ENCODE measurements at places on chromosomes 7 and 10.
A peak's percentile ranks its signal among the peaks of the same experiment; 100 is the strongest.

- no peak for DNase-seq
Observed at GRCh38 chr10:60299961-60300883, 89.5 kb downstream of the ANK3 start.

GRCh38 chr7:45708046-45708950 lies 134.1 kb downstream of the ADCY1 start:
- DNase-seq, result no peak

- DNase-seq, result no peak
Observed at GRCh38 chr10:124287791-124288190, 130.9 kb downstream of the OAT start.

DNA sequence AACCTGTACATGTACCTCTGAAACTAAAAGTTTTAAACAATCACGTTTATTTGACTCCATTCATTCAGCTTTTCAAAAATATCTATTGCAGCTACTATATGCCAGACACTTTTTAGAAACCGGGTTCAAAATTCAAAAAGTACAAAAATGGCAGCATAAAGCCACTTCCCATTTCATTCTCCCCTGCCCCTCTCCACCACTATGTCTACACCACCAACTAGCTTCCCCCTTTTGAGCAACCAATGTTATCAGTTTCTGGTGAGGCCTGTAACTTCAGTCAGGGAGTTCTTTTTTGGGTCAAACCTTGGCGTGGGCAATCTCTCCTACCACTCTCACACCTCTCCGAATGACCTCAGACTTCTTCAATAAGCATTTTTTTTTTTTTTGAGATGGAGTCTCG lies 11.5 kb upstream of the HHEX start:
- no peak for DNase-seq

DNA sequence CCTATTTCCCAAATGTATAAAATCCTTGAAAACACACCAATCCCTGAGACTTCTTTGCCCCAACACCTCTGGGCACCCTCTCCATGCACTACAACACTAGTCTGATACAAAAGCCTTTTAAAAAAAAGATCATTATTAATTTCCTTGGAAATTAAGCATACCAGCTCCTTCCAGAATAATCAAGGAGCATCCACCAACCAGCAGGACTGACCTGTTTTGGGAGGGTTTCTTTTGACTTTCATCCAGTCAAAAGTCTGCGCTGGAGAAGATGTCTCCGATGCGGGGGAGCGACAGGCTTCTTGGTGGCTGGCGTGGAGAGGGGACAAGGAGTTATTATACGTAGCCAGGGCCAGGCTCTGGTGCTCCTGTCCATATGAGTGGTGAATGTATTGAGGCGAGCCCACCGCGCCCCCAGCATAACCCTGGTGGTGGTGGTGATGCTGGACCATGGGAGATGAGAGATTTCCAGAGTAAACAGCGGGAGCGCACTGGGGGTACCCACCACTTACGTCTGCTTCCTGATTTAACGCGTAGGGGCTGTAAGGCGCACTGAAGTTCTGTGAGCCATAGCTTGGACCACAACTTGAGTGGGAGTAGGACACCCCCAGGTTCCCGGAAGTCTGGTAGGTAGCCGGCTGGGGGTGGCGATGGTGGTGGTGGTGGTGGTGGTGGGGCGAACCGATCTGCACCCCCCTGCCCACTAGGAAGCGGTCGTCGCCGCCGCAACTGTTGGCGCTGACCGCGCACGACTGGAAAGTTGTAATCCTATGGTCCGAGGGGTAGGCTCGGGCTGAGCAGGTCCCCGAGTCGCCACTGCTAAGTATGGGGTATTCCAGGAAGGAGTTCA lies 527 bp downstream of the HOXA1 start:
- DNase-seq, result peak; percentile 20

GRCh38 chr10:27628621-27629020 lies 117.0 kb downstream of the MKX start:
- DNase-seq, result no peak

DNA sequence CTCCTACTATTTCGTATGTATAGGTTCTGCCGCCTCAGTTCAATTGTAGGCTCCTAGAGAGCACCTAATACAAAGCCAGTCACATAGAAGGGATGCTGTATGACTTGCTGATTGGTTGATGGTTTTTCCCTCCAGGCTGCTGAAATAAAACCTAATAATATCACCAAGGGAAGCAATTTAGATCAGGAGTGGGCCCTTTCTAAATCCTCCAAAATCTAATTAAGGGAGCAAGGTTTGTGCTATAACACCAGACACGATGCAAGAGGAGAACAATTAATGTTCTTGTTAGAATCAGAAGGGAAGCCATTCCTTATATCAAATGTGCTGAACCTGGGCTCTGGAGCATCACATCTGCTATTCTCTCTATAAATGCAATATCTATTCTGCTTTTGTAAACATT lies 42.0 kb upstream of the SLC13A1 start:
- no peak for DNase-seq

DNA sequence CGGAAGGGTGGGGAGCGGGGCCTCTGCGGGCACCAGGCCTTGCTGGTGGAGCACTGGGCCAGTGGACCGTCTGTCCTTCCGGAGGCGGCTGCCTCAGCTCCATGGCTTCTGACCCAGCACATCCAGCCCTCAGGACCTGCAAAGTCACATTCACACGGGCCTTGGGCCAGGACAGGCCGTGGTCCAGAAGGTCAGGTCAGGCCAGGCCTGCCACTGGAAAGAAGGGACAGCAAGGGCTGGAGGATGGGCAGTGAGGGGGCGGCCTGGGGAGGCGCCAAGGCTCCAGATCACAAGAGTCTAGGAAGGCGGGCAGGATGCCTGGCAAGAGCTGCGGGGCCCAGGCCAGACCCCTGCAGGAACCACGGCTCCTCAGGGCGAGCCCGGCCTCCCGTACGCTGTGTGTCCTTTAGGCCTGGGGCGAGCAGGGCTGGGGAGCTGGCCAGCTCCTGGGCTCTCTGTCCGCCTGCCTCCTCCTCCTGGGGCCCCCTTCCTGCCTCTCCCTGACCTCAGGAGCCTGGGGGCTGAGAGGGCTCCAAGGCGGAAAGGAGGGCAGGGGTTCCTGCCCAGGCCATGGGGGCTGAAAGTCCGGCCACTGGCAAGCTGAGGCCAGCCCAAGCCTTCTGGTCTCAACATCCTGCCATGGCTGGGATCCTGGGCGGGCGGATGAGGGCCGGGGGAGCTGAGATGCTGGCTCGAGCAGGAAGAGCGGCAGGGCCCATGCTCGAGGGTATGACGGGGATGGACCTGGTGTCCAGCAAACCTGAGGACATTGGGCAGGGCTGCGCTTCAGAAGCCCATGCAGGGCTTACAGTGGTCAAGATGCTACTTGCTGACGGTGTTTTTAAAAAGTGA lies 225.8 kb downstream of the ELFN1 start:
- DNase-seq, result no peak

- DNase-seq, result no peak
Observed at GRCh38 chr10:129101232-129101980, 365.6 kb upstream of the MGMT start.

GRCh38 chr10:88865281-88865876 lies 13.7 kb upstream of the ANKRD22 start:
- DNase-seq, result peak; percentile 4

DNA sequence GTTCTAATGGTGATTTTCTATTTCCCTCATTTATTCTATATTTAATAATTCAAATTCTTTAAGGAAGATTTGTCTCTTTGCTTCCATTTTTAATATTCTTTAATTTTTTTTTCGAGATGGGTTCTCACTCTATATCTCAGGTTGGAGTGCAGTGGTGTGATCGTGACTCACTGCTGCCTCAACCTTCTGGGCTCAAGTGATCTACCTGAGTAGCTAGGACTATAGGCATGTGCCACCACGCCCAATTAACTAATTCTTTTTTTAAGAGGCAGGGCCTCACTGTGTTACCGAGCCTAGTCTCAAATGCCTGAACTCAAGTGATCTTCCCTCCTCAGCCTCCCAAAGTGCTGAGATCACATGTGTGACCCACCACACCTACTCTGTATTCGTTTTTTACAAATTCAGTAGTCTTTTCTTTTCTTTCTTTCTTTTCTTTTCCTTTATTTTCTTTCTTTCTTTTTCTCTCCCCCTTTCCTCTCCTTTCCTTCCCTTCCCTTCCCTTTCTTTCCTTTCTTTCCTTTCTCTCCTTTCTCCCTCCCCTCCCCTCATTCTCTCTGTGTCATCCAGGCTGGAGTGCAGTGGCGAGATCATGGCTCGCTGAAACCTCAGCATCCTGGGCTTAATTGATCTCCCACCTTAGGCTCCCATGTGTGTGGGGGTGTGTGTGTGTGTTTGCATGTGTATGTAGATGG lies 323.1 kb downstream of the ADK start:
- DNase-seq, result no peak

GRCh38 chr10:131895116-131895515 lies 5.7 kb upstream of the PPP2R2D start:
- no peak for DNase-seq

DNA sequence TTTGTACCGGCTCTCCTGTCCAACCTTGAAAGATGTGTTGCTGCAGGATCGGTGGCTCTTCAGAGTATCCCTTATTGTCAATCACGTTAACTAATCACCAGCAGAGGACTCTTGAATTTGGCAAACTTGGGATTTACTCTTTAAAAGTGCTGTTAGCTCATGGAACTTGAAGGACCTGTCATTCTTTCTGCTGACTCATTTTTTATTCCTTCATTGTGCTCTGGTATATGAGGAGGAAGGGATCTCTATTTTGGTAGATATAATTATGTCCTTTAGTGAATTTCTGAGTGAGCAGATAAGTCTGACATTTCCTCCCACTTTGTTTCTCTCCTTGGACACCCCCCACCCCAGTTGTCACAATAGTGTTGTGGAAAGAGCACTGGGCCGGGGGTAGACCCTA lies 175.1 kb upstream of the HDAC9 start:
- no peak for DNase-seq

- DNase-seq, result no peak
Observed at GRCh38 chr10:21292763-21293517, 232.5 kb downstream of the SKIDA1 start.

DNA sequence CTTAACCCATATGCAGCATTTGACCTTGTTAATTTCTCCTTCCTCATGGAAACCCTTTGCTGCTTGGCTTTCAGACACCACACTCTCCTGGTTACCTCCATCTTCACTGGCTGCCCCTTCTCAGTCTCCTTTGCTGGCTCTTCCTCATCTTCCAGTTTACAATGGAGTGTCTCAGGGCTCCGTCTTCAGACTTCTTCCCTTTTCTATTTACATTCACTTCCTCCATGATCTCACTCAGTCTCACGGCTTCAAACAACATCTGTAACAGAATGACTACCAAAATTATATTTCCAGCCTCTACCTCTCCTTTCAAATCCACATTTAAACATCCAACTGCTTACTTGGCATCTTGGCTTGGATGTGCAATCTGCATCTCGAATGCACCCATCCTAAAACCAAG lies 140.4 kb downstream of the DKK1 start:
- DNase-seq, result no peak

GRCh38 chr7:92478095-92478494 lies 349 bp upstream of the ERVW-1 start:
- no peak for DNase-seq

GRCh38 chr10:98470850-98471249 lies 24.1 kb upstream of the HPS1 start:
- DNase-seq, result no peak

DNA sequence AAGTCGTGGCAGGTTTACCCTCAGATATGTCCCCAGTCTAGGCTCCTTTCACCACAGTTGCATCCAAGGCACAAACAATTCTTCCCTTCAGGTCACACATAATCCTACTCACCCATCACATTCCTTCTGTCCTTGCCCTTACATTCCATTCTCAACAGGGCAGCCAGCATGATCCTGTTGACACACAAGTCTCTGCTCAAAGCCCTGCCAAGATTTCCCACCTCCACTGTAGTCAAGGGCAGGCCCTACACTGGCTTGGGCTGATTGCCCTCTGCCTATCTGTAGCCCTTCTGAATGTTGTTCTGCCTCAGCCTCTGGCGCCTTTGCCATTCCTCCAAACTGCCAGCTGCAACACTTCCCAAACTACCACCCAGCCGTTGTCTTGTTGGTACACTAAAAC lies 187.9 kb upstream of the AKR1E2 start:
- no peak for DNase-seq

GRCh38 chr10:128060341-128061250 lies 65.6 kb downstream of the MKI67 start:
- no peak for DNase-seq

DNA sequence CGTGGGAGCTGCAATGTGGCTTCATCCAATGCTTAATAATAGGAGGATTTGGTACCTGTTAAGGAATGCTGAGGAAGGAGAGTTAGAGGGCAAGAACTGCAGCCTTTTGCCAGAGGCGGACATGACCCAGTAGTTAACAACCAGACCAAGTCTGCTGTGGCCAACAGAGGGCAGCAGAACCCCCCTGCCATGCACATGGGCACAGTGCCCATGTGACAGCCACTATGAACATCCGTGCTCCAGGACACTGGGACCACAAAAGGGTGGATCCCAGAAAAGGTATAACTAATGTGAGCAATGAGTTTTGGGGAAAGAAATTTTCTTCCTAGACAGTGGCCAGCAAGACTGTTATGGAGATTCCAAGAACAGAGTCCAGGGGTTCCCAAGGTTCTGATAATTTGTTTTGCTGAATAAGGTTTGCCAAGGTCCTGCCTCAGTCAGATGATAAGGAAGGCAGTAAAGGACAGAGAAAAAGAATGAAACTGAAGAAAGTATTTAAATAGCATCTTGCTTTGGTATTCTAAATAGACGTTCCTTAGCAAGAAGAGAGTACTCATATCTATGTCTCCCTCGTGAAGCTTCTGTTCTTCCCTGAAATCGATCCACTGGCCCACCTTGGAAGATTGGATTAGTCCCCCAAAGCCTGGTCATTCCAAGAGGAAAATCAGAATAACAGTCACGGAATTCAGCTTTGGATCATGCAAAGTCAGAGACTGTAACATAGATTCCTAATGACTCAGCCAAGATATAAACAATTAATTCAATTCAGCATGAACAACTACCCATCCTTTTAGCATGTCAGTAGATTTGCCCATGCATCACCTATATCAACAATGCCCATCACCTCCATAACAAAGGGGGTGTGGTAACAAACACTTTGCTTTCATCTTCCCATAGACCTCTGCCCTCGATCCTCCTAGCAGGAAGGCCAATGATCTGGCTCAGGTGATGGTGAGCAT lies 56.0 kb downstream of the LGI1 start:
- DNase-seq, result peak; percentile 33

- no peak for DNase-seq
Observed at GRCh38 chr7:23445326-23445725, 25.0 kb downstream of the IGF2BP3 start.

- DNase-seq, result no peak
Observed at GRCh38 chr10:99709480-99710229, 22.3 kb downstream of the COX15 start.

GRCh38 chr7:112982441-112983063 lies 104.1 kb downstream of the GPR85 start:
- no peak for DNase-seq

Measured in GDM1 (cell line).